Left lung (tissue), 14 donors: ENCODE measurements at places on chromosomes 4 and X. TPM values are rescaled to one million over a fixed set of nuclear protein-coding genes. Genes with fewer than 3 reads are reported as not detected.

DNA sequence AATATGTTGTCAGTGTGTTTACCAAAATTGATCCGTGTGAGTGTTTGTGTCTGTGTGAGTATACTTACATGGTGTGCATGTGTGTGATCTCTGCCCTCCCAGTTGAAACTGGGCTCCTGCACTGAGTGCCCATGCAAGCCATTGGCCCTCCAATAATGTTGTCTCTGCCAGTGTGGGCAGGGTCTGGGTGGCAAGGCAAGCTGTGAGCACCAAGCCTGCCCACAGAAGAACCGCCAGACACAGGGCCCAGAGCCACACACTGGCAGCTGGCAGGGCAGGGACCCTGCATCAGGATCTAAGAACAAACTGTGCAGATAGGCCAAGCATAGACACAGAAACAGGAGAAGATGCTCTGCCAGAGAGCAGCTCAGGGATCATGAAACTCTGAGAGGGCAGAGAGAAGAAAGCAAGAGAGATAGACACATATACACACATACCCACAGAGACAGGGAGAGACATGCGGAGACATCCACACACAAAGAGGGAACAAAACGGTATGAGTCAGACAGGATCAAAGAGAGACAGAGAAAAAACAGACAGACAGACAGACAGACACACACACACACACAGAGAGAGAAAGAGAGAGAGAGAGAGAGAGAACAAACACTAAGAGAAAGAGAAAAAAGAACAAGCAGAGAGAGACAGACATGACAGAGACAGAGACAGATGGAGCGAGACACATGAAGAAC lies 555.0 kb downstream of the MID1IP1 start:
- H3K4me1 ChIP-seq, result no peaks in the 10 kb centered on the region
- no peaks in the 10 kb centered on the region for H3K27me3 ChIP-seq
- H3K4me3 ChIP-seq, result no peak overlapping the region
- DNase-seq, result no peak
- no peak overlapping the region for H3K27ac ChIP-seq
- no peaks in the 10 kb centered on the region for H3K36me3 ChIP-seq

DNA sequence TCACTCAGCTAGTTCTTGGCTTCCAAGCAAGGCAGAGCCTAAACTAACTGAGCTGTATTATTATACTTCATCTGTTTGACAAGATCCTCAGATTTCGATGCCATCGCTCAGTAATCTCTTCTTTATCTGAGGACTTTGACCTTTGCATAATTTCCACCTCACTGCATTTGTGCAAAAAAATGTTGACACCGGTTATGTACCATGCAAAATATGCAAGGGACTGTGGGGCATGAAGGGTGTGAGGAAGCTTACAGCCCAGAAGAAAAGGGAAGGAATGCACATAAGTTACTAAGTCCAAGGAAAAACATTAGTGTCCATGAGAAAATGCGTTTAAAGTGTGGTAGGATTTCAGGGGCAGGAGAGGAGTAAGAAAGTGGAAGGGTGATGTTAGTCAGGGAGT lies 295.4 kb downstream of the PACRGL start:
- no peaks in the 10 kb centered on the region for H3K36me3 ChIP-seq
- no peaks in the 10 kb centered on the region for H3K4me1 ChIP-seq
- no peaks in the 10 kb centered on the region for H3K27me3 ChIP-seq
- H3K27ac ChIP-seq, result no peak overlapping the region
- H3K4me3 ChIP-seq, result no peak overlapping the region

SPINK2 gene
- total RNA-seq, result not detected

DNA sequence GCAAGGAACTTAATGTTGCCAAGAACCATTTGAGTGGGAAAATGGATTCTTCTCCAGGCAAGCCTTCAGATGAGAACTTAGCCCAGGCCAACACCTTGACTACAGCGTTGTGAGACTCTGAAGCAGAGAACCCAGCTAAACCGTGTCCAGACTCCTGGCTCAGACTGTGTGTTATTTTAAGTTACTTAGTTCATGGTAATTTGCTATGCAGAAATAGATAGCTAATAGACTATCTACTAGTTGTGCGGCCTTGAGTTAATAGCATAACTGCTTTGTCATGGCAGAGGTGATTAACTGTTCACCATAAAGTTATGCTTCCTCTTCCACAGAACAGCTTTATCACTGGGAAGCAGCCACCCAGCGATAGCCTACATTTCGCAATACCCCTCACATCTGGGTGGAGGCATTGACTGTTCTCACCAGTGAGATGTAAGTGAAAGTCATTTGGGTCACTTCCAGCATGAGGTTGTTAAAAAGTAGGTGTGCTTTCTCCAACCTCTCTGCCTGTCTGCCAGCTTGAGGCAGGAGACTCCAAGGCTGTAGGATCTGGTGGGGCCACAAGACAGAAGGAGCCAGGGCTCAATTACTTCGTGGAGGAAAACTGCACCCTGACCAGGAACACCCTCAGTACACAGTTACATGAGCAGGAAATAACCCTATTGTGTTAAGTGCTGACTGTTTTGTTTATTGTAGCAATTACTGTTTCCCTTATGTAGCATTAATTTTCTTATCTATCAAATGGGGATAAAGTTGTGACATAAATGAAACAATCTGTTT lies 94.2 kb downstream of the GPAT3 start:
- H3K36me3 ChIP-seq, result no peaks in the 10 kb centered on the region
- peaks cover 6% of the 10 kb centered on the region for H3K4me1 ChIP-seq
- peak; percentile 83 for DNase-seq
- peaks cover 7% of the 10 kb centered on the region for H3K27me3 ChIP-seq
- H3K27ac ChIP-seq, result peak overlapping the region; percentile 59

GRCh38 chrX:86013792-86014191 lies 33.6 kb downstream of the CHM start:
- H3K27me3 ChIP-seq, result no peaks in the 10 kb centered on the region
- no peak overlapping the region for H3K4me3 ChIP-seq
- no peak for DNase-seq
- no peak overlapping the region for H3K27ac ChIP-seq

SOD3 gene
- 80.0 TPM for total RNA-seq

- no peaks in the 10 kb centered on the region for H3K4me1 ChIP-seq
- H3K27ac ChIP-seq, result no peak overlapping the region
- no peaks in the 10 kb centered on the region for H3K36me3 ChIP-seq
- H3K27me3 ChIP-seq, result no peaks in the 10 kb centered on the region
Observed at GRCh38 chrX:1506916-1507315, 30.1 kb downstream of the P2RY8 start.

- no peak for DNase-seq
- H3K4me3 ChIP-seq, result no peak overlapping the region
- H3K27ac ChIP-seq, result no peak overlapping the region
- H3K36me3 ChIP-seq, result no peaks in the 10 kb centered on the region
- peaks cover 36% of the 10 kb centered on the region for H3K27me3 ChIP-seq
Observed at GRCh38 chr4:6114181-6114580, 86.2 kb downstream of the JAKMIP1 start.

LRP2BP gene
- total RNA-seq, result 0.47 TPM

S100P gene
- total RNA-seq, result 85.0 TPM

GRCh38 chr4:105965183-105965800 lies 70.0 kb downstream of the NPNT start:
- H3K4me1 ChIP-seq, result no peaks in the 10 kb centered on the region
- H3K27ac ChIP-seq, result no peak overlapping the region
- no peaks in the 10 kb centered on the region for H3K36me3 ChIP-seq

- no peaks in the 10 kb centered on the region for H3K4me1 ChIP-seq
- no peak overlapping the region for H3K27ac ChIP-seq
- DNase-seq, result no peak
- H3K27me3 ChIP-seq, result no peaks in the 10 kb centered on the region
Observed at GRCh38 chr4:120215350-120215749, 148.7 kb upstream of the MAD2L1 start.

PRRG1 gene
- 9.8 TPM for total RNA-seq

GRCh38 chr4:124993838-124994237 lies 281.3 kb upstream of the ANKRD50 start:
- DNase-seq, result no peak
- H3K4me1 ChIP-seq, result no peaks in the 10 kb centered on the region
- no peak overlapping the region for H3K4me3 ChIP-seq

DNA sequence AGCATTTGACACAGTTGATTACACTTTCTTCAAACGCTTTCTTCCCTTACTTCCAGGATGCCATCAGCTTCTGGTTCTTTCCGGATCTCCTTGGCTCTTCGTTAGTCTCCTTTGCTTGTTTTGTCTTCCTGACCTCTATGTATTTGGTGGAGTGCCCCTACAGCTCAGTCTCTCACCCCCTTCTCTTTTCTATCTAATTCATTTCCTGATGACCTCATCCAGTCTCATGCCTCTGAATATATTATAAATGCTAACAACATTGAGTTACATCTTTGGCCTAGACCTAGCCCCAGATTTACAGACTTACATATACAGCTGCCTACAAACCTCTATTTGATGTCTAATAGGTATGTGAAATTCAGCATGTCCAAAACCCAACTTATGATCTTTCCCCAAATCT lies 16.5 kb upstream of the LEF1 start:
- H3K4me3 ChIP-seq, result no peak overlapping the region
- no peaks in the 10 kb centered on the region for H3K36me3 ChIP-seq
- no peak for DNase-seq
- no peak overlapping the region for H3K27ac ChIP-seq
- H3K27me3 ChIP-seq, result no peaks in the 10 kb centered on the region

CLDN34 gene
- total RNA-seq, result not detected

MAGEA12 gene
- not detected for total RNA-seq

DNA sequence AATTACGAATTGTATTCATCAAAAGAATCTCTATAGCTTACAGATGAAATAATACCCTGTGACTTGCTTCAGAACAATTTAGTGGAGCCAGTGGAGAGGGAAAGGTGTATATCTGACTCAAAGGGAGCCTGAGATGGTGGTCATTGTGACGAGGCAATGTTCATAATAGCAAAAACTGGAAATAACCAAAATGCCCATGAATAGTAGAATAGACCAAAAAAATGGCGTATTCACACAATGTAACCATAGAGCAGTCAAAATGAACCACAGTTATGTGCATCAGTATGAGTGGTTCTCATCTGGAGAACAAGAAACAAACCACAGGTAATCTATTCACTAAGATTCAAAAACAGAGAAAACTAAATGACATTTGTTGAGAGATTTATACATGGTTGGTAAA lies 125.3 kb upstream of the CLNK start:
- no peak for DNase-seq
- no peaks in the 10 kb centered on the region for H3K4me1 ChIP-seq
- no peak overlapping the region for H3K4me3 ChIP-seq
- H3K36me3 ChIP-seq, result no peaks in the 10 kb centered on the region

CDK16 gene
- 95.8 TPM for total RNA-seq

DNAAF6 gene
- not detected for total RNA-seq

GRCh38 chrX:131588995-131589394 lies 45.1 kb downstream of the OR13H1 start:
- no peak overlapping the region for H3K27ac ChIP-seq
- no peaks in the 10 kb centered on the region for H3K27me3 ChIP-seq
- no peaks in the 10 kb centered on the region for H3K36me3 ChIP-seq
- no peak overlapping the region for H3K4me3 ChIP-seq
- no peak for DNase-seq

ADAMTS3 gene
- 3.1 TPM for total RNA-seq

DNA sequence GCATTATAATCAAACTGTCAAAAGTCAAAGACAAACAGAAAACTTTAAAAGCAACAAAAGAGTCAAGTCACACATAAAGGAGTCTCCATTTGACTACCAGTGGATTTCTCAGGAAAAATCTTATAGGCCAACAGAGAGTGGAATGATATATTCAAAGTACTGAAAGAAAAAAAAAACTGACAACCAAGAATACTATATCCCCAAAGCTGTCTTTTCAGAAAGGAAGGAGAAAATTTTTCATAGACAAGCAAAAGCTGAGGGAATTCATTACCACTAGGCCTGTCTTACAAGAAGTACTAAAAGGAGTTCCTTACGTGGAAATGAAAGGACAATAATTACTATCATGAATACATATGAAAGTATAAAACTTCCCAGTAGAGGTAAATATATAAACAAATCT lies 39.0 kb downstream of the SLC10A7 start:
- H3K36me3 ChIP-seq, result no peaks in the 10 kb centered on the region
- no peaks in the 10 kb centered on the region for H3K4me1 ChIP-seq
- no peak overlapping the region for H3K4me3 ChIP-seq
- DNase-seq, result no peak

PPEF1 gene
- 0.42 TPM for total RNA-seq

DNA sequence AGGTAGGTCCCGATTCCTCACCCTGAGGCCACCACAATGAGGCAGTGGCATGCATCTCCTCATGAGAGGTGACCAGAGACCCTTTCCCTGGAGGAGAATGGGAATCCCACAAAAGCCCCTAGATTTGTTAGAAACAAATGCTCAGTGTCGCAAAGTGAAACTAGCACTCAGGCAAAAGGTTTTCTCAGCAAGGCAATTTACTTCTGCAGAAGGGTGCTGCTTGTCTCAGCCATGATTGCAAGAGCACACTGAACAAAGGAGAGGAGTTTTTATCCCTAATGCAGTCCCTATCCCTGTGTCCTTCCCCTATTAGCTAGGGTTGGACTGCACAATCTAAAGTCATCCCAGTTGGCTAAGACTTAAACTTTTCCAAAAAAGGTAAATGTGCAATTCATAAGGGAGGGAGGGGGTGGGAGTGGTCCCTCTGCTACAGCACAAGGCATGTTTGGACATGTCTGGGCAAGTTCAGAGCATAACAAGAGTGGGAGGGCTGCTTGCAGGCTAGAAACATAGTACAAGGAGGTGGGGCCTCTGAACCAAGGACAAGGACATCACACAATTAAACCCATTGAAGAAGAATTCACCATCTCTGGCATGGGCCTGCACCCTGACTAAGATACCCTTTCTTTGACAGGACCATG lies 185.3 kb downstream of the CCNG2 start:
- no peak for DNase-seq
- no peaks in the 10 kb centered on the region for H3K4me1 ChIP-seq
- H3K4me3 ChIP-seq, result no peak overlapping the region
- H3K27me3 ChIP-seq, result no peaks in the 10 kb centered on the region
- H3K27ac ChIP-seq, result no peak overlapping the region

- H3K4me1 ChIP-seq, result no peaks in the 10 kb centered on the region
- H3K27ac ChIP-seq, result no peak overlapping the region
- no peak for DNase-seq
- H3K36me3 ChIP-seq, result no peaks in the 10 kb centered on the region
Observed at GRCh38 chr4:41887821-41888686, 47.2 kb upstream of the TMEM33 start.

DNA sequence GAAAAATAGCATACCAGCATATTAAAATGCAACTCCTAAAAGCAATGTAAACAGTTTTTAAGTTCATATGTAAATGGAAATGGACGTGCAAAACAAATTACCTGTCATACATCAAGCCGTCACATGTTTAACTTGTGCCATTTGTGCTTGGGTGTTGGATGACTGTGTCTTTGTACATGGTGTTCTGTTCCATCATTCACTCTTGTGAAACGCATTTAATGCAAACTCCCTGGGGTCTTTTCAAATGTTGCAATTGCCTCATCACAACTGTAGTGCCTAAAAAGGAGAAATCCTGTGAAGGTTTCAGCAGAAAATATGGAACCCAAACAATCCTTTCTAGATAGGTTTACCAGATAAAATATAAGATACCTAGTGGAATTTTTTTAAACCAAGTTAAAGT lies 52.4 kb downstream of the PHOX2B start:
- no peak for DNase-seq
- peaks cover 16% of the 10 kb centered on the region for H3K36me3 ChIP-seq
- H3K27ac ChIP-seq, result no peak overlapping the region
- H3K27me3 ChIP-seq, result no peaks in the 10 kb centered on the region
